Stimulated activated CD8-positive, alpha-beta memory T cell treated with anti-CD3 and anti-CD28 coated beads, Interleukin-7, amount 100 ng/mL, for 24 hours (primary cell): ENCODE measurements at places on chromosomes 5 and 9.

- no peak for DNase-seq
Observed at GRCh38 chr9:93207326-93207814, 23.4 kb downstream of the WNK2 start.

DNA sequence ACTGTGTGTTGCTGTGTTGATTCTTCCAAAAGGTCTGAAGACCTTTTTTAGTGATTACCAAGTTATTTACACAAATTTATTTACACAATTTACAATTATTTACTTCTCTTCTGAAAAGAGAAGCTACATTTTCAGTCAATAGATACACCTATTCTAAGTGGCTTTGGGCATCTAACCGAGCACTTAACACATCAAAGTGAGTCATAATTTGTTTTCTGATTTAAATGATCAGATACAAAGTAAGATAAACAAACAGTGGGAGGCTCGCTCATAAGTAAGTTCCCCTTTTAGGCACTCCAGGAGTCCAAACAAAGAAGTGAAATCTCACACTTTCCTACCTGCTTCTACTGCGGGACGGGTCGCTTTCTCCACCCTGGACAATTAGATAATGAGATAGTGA, 90.2 kb downstream of the APBA1 start:
- no peak for DNase-seq

DNA sequence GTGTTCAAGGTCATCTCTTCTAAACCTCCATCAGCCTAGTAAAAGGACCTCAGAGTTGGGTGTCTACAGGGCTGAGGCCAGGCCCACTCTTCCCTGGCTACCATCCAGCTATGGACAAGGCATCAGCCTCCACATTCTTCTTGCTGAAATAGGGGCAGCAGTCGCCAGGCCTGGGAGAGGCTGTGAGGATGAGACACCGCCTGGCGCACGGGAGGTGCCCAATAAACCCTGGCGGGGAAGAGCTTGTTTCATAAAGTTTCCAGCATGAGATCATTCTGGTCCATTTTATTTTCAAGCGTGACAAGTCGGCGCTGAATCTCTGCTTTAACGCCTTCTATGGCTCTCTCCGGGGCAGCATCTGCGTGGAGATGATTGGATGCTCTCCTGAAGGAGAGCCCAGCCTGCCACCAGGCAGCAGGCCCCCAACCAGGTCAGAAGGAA, 153.4 kb downstream of the OLFM1 start:
- no peak for DNase-seq

GRCh38 chr9:123327697-123328100, 28.3 kb upstream of the CRB2 start:
- no peak for DNase-seq

DNA sequence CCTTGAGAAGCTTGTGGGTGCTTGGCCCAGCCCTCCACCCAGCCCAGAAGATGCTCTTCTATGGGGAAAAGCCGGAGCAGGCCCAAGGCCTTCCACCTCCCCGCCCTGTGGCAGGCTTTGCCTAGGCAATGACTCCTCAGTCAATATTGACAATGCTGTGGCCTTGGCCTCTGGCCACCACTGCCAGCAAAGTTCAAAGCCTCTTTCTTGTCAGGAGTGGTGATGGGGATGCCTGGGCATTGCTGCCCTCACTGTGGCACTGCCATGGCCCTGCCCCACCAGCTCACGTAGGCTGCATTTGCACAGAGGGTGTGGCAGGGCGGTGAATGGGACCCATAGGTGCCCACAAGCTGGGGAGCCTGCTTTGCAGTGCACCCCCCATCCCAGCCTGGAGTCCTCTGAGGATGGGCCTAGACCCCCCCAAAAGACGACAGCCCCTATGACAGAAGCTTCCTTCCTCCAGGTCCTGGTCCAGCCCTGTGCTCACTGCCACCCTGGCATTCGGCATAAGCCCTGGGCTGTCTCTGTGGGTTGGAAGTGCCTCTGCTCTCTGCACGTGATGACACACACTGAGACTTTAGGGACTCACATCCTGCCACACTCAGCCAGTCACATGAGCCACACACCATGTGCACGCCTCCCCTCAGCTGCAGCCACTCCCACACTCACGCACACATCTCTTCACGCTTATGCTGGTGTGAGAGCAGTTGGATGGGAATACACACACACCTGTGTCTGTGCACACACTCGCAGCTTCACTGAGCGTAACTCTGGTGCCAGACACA, 31.1 kb downstream of the MORN5 start:
- DNase-seq: no peak

DNA sequence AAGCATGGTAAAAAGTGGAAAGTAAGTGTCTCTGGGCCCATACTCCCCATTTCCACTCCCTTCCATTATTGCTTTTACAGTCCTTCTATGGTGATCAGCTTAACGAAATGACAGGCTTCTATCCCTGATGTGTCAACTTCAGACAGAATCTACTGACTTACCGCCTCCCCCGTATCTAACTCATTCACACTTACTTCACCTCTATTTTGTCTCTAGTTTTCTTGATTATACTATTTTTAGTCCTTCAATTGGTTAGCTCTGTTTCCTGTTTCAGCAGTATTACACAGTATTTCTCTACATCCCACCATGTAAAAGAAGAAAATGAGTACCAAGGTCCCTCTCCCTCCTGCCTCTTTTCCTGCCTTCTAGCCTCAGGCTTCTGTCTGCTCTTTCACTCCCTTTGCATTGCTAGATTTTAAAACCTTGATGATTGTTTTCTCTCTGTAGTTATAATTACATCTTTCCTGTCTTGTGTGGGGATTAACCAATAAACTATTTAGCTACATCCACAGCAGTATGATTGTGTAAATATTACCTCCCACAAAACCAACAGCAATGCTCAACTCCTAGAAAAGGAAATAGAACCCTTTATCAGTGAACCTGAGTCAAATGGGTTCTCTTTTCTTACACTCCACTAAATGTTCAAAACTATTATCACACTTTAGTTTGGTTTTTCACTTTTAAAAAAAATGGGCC, 53.4 kb downstream of the GNAQ start:
- no peak for DNase-seq

DNA sequence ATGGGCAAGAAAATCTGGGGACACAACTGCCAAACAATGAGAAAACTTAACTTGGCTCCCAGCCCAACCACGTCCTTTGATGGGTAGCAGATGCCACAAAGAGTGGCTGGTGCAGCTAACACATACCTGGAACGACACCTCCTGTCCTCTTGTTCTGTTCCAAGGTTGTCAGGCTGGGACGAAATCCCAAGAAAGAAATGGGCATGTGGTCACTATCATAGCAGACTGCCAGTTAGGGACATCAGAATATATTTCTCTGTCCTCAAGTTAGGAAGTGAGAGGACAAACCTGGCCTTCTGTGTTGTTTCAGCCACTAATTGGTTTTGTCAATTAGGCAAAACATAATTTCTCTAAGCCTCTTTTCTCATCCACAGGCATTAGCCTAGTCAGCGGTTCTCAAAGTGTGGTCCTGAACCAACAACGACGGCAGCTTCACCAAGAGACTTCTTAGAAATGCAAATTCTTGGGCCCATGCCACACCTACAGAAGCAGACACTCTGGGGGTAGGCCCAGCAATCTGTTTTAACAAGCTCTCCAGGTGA, 63.4 kb downstream of the RAPGEF1 start:
- DNase-seq: no peak

GRCh38 chr5:149740341-149740740, 10.2 kb downstream of the PPARGC1B start:
- no peak for DNase-seq

- no peak for DNase-seq
Observed at GRCh38 chr5:78824831-78825281, 160.3 kb downstream of the ARSB start.
